Stimulated activated CD4-positive, alpha-beta T cell treated with anti-CD3 and anti-CD28 coated beads, Interleukin-2, amount 100 ng/mL, for 4 hours (primary cell): ENCODE measurements at places on chromosomes 7 and 10.

DNA sequence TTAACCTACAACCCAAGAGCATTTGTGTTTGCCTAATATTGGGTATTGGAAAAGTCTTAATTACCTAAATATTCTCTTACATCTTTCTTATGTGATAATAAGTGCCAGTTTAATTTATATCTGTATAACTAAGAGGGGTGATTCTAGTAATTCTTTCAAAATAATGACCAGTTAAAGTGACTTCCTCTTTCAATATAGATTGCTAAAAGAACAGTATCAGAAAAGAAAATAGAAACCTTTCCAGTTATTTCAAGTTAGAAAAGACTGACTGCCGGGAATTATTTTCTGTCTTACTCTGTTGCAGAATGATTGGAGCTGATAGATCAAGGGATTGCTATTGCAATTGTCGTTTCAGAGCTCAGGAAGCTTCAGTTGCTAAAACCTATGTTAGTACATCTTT lies 525.0 kb upstream of the SEMA3D start:
- DNase-seq: no peak

GRCh38 chr10:59047957-59048618 lies 128.4 kb upstream of the PHYHIPL start:
- DNase-seq: no peak

DNA sequence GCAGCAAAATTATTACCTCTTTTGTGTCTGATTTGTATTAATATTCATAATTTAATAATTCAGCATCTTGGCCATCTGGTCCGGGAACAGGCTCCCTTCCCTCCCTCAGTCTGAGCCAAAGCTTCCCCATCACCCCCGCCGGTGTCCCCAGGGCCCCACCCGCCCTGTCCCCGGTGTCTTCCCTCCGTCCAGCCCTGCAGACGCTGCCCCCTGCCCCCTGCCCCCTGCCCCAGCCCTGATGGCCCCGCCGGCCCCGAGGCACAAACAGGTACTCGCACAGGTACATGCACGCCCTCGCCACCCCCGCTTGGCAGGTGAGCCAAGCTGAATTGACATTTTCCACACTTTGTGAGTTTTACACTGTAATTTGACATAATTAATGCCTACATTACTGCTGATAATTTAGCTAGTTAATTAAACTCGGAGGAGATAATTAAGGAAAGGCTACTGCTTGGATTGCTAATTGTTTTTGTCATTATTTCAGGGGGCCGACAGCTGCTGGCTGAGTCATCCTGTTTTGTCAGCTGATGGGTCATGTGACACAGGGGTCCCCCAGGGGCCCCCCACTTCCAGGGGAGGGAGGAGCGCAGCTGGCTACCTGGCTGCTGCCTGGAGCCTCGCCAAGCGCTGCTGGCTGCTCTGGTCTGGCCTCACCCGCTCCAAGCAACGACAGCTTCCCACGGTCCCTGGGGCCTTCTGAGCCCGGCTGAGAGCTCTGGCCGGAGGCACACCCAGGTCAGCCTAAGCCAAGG lies 36.6 kb downstream of the MICALL2 start:
- DNase-seq: no peak

GRCh38 chr10:13956826-13957225 lies 370.1 kb downstream of the PRPF18 start:
- DNase-seq: no peak

DNA sequence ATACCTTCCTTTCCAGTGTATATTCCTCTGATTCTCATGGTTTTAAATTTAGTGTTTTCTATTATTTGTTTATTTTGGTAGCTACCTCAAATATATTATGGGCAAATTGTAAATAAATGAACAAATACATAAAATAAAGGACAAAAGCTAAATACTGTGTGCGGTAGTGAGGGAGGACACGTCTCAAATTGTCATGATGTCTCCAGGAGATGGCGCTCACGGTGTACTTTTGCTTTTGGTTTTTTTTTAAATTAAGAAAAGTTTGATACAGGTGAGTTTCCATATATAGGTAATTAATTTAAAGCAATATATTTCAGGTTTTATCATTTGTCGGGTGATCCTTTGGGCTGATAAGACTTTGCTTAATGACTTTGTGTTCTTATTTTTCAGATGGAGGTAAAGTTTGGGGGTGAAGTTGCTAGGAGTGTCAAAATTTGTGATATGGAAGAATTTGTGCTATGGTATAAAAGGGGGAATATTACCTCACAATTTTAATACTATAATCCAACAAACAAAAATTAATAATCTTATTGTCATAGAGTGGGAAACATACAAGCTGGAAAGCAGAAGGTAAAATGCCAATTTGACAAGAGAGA lies 68.4 kb upstream of the TMEM229A start:
- DNase-seq: no peak

GRCh38 chr10:117441812-117442443 lies 66.7 kb upstream of the PDZD8 start:
- no peak for DNase-seq

GRCh38 chr7:96663871-96664445 lies 45.7 kb downstream of the SEM1 start:
- no peak for DNase-seq

DNA sequence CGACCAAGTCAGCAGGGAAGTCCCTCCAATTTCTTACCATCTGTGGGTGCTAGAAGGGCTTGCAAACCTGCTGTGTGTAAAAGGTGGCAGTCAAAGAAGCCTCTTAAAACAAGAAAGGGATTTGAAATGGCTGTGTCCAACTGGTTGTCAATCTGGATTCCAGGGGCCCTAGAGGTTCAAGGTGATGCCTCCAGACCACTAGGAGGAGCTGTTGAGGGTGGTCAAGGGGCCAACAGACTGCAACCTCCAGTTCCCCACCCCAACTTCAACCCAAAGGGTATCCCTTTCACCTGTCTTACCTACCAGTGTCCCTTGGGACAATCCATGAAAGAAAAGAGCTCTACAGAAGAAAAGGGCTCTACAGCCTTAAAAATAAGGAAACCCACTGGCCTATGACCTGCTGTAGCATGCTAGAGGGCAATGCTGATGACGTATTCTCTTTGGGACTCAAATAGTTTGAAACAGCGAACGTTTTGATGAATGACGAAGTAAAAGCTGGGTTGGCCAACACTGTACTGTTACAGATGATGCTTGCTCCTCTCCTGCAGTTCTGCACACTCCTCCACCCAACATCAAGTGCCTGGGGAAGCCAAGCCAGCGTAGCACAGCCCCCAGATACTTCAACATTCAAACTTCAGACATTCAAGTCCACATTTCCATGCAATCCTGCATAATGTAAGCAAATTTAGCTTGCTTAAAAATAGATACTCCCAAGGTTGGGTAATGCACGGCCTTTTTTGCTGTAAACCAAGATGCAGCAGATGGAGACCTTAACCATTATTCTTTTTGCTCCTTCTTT lies 45.9 kb upstream of the WDR11 start:
- no peak for DNase-seq

DNA sequence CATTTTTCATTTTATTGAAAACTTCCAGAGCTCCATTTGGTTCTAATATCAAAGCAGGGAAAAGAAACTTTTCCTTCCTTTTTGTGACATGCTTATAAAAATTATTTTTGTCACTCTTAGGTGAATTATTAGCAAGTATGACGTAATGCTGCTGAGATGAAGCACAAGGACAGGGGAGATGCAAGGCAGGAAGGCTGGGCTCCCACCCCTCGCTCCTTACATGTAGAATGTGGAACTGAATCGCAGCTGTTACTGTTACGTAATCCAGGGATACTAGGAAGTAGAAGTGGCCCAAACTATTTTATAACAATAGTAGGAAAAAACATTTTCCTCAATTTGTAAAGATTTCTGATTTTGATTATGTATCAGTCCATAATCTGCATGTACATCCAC lies 17.1 kb upstream of the GTPBP4 start:
- no peak for DNase-seq

DNA sequence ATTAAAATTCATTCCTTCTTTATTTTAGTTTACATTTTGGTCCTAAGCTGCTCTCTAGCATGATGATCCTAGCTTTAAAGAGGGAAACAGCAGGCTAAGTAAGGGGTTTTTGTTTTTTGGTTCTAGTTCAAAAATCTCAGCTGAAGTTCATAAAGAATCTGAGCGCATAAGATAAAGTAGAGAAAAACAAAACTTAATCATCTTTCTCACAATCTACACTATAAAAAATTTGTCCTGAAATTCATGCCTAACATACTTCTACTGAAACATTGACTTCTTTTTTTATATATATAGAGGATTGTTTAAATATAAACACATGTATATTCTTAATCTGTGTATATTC lies 6.8 kb upstream of the IGF2BP3 start:
- no peak for DNase-seq

DNA sequence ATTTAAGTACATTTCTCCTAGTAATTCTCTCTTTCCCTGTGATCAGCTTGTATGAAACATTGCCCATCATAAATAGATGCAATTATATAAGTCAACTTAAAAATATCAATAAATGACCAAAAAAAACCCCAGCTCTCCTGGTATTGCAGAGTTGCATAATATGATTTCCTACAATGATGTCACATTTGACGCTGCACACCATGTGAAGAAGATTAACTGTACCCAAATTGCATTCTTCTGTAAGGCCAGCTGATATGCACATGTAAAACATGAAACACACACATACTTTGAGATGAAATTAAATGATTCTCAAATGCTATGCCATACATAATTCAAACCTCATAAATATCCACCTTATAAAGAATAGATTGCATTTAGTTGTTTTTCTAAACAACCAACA lies 115.5 kb downstream of the AGMO start:
- DNase-seq: no peak

- no peak for DNase-seq
Observed at GRCh38 chr7:34451923-34452322, 206.1 kb upstream of the NPSR1 start.

GRCh38 chr10:48214716-48215485 lies 59.6 kb downstream of the FRMPD2 start:
- no peak for DNase-seq

DNA sequence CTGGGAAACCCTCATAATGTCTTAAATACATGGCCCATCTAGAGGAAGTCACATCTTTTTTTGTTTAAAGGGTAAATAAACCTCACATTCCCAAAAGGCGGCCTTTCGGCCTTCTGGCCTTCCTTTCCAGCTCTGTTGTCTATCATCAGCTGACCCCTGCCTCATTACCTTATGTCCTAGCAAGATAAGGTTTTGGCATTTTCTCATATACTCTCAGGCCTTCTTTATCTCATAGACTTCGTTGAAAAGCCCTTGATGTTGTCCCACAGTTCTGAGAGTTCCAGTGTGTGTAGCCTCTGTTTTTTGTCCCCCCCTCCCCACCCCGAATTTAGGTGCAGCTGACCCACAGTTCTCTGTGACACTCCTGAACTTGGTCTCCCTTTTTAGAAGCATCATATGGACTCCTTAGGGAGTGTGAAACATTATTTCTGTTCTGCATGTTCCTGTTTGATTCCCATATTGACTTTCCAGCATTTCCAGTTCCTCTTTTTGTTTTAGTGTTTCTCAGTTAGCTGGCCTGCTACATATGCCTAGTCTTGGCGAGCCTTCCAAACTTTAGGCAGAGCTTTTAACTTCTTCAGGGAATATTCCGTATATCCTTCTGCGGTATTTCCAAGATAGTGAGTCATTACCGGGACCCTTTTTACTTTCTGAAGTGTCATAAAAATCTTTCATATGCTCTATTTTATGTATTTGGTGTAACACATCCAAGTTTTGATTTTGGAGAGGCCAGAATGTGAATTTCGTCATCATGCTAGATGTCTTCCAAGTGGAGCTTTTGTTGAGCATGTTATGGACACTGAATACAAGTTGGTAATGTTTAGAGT lies 138.5 kb downstream of the LRRC4 start:
- no peak for DNase-seq

GRCh38 chr7:158449266-158449665 lies 138.4 kb downstream of the PTPRN2 start:
- DNase-seq: no peak

GRCh38 chr10:58574058-58574457 lies 61.4 kb downstream of the BICC1 start:
- DNase-seq: no peak

- DNase-seq: no peak
Observed at GRCh38 chr10:30125496-30125895, 66.1 kb upstream of the JCAD start.

DNA sequence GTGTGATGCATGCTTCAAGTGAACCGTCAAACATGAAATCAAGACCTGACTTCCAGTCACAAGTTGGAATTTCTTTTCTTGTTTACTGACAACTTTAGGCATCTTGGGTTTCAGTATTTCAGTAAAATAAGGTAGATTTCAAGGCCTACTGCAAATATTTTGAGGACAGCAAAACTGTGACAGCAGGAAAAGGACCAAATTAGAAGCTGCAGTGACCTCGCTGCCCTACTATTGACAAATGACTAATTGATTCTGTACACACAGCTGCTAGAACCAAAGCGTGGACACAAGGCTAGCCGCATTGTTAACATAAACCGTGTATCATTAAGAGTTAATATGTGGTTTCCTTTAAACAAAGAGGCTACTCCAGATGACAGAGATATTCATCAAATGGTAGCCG lies 105.7 kb upstream of the SEC61G start:
- no peak for DNase-seq

DNA sequence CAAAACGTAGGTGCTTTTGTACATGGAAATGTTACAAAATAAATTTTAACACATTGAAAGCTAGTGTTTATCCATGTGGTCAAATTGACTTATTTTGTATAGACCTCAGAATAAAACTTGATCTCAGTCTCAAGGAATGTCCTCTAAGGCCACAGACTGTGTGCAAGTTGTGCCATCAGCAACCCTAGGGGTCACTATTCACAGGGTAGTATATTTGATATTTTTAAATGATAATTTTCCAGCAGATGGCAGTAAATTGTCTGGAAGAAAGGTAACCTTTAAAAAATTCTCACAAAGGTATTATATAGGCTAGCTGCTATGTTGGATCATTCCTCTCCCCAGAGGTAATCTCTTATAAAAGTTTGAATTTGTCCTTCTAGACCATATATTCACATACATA lies 12.9 kb upstream of the SNX10 start:
- no peak for DNase-seq

DNA sequence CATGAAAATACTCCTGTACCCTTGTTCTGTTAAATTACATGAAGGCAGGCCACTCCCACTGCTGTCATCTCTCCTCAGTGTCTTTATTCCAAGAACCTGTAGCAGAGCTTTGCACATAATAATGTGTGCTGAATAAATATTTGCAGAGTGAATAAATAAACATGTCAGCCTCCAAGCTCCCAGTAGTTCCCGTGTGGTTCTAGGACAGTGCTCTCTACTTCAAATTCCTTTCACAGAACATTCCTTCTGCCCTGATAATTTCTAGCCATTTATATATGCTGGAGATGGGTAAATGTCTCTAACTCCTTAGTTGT lies 20.3 kb upstream of the HYAL4 start:
- no peak for DNase-seq

- DNase-seq: no peak
Observed at GRCh38 chr7:110839866-110840265, 251.1 kb upstream of the LRRN3 start.

DNA sequence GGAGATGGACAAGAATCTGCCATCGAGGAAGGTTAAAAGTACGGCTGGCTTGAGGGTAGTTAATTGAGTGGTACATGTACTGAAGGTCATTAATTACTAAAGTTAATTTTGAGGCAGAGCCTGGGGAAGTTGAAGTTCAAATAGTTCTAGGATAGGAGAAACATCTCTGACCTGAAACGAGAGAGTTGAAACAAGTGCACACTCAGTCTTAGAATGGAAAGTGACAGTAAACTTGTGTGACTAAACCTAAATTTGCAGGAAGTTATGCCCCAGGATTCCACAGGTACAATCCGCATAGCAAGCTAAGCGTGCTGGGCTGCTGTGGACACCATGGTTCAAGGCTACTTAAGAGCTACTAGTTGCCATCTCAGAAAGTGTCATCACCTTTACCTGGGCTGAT lies 209.9 kb downstream of the CHCHD3 start:
- no peak for DNase-seq

GRCh38 chr10:84181631-84182030 lies 8.0 kb downstream of the GPR15LG start:
- no peak for DNase-seq

- no peak for DNase-seq
Observed at GRCh38 chr7:108425714-108426275, 30.4 kb downstream of the NRCAM start.
